HCEC 1CT (cell line): ENCODE measurements at places on chromosomes 12 and 14.

- DNase-seq: peak; percentile 53
Measured at GRCh38 chr12:48903982-48904411, 21.3 kb downstream of the FKBP11 start.

DNA sequence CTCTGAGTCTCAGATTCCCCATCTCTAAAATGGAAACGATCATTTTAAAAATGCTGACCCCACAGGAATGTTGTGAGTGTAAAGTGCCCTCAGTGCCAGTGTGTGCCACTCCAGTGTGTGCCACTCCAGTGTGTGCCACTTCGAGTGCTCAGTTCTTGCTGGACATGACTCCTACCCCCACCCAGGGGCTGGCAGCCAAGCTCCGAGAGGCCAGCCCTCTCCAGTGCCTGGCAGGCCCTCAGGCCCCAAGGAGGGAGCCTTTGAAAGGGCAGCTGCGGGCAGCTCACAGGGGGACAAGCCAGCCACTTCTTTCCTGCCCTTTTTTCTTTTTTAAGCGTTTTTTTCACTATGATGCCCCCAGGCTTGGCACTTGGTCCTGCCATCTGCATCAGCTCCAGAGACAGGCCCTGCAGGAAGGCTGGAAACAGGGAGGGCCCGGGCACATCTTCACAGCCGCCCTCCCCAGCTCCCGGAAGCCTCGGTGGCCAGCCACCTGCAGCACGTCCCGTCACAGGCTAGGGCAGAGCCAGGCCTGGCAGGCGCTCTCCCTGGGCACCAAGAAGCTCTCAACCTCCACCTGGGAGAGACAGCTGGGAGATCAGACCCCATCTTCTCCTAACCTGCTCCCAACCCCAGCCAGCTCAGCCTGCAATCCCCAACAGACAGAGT, 29.8 kb downstream of the NCOR2 start:
- no peak for DNase-seq

DNA sequence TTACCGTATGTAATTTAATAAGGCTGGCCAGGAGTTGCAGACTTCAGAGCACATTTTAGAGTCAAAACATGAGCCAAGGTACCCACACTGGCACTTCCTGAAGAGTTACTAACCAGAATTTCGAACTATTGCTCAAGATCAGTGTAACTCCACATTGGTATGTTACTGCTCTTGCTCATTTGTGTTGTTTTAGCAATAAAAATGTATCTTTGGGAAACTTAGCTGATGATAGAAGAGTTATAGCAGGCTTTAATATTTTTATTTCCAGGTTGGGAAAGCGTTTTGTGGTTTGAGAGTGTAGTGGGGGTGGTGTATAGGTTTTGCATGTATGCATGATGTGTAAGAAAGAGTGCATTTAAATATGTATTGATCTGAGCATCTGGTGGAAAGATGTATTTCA, 96.6 kb downstream of the SCN8A start:
- DNase-seq: peak; percentile 76

DNA sequence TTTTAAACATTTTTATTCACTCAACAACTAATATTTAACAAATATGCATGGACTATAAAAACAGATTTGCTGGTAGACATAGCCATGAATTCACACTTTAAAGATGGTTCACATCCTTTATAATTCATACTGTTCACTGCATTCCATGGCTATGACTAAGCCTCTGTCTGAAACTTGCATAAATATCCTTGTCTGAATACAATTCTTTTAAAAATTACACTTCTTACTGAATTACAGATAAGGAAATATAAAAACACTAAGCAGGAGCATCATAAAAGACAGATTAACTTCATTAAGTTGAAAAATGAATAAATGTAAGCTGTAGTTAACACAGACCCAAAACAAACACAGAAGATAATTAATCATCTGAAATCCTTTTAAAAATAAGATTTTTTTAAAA, 53.8 kb downstream of the GXYLT1 start:
- DNase-seq: peak; percentile 68

GRCh38 chr12:114265036-114265435, 140.9 kb downstream of the TBX5 start:
- no peak for DNase-seq

DNA sequence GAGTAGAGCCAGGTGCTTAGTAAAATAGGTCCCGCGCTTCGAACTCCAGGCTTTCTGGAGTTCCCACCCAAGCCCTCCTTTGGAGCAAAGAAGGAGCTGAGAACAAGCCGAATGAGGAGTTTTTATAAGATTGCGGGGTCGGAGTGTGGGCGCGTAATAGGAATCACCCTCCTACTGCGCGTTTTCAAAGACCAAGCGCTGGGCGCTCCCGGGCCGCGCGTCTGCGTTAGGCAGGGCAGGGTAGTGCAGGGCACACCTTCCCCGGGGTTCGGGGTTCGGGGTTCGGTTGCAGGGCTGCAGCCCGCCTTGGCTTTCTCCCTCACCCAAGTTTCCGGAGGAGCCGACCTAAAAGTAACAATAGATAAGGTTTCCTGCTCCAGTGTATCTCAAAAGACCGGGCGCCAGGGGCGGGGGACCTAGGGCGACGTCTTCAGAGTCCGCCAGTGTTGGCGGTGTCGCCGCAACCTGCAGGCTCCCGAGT, 3.6 kb downstream of the SSTR1 start:
- peak; percentile 44 for DNase-seq

DNA sequence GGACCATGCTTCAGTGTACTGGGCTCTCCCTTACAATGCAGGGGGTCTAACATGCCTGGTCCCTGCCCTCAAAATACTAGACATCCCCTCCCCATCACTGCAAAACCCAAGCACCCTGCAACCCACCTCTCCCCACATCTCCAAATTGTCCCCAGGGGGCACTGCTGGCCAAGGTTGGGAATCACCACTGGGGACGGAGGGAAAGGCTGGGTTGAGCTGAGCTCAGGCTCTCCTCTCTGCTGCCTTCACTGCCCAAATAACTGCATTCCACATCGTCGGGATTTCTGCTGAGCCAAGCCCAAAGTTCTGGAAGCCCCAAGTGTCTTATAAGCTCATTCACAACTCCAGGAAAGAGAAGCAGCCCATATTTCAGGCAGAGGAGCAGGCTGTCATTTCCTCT, 69.6 kb downstream of the NT5DC3 start:
- DNase-seq: peak; percentile 38

GRCh38 chr12:85644508-85644907, 191.7 kb downstream of the RASSF9 start:
- no peak for DNase-seq

DNA sequence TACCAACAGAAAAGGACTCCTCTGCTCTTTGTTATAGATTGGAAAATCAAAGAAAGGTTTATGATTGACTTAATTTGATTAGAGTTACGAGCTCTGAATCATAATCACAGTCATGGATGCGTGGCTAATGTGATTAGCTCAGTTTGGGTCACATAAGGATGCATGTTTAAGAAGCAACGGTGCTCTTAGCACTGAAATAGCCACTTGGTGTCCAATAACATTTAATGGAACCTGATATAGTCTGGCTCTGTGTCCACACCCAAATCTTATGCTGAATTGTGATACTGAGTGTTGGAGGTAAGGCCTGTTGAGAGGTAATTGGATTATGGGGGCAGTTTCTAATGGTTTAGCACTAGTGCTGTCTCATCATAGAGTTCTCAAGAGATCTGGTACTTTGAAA, 501.6 kb downstream of the SLC6A15 start:
- no peak for DNase-seq

DNA sequence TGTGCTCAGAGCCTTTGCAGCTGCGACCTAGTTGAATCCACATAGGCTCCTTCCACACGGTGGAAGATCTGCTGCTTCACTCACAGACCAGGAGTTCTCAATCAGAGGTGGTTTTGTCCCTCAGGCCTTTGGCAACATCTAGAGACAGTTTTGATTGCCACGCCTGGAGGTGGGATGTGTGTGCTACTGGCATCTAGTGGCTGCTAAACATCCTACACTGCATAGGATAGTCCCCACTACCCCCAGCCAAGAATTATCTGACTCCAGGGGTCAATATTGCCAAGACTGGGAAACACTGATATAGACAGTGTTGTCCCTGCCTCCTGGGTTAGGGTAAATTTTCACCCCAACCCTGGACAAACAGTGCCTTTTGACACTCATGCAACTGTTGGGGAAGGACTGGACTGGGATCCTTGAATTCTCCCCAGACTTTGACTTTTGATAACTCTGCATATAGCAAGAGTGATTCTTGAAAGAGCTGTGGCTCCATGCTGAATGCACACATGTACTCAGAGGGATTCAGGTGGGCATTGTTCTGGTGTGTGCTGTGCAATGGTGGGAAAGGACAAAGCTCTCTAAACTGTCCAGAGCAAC, 39.8 kb downstream of the BAZ2A start:
- DNase-seq: peak; percentile 17

DNA sequence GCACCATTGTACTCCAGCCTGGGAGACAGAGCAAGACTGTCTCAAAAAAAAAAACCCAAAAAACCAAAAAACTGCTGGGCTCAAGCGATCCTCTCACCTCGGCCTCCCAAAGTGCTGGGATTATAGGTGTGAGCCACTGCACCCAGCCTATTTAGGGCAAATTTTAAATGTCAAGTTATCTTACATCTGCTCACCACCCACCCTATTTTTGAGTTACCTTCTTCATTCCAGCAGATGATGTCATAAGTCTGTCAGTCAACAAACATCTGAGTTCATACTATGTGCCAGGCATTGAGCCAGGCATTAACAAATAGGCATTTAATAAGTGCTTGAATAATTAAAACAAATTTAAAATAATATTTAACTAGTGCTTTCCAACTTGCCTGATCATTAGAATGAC, 21.5 kb downstream of the BATF start:
- DNase-seq: no peak

GRCh38 chr12:52918784-52919183, 13.9 kb upstream of the KRT8 start:
- no peak for DNase-seq

- DNase-seq: no peak
Measured at GRCh38 chr12:41344776-41345470, 156.8 kb downstream of the PDZRN4 start.

- no peak for DNase-seq
Measured at GRCh38 chr14:84864548-84865271, 665.2 kb upstream of the FLRT2 start.

- no peak for DNase-seq
Measured at GRCh38 chr12:105681341-105681740, 350.9 kb downstream of the C12orf75 start.

DNA sequence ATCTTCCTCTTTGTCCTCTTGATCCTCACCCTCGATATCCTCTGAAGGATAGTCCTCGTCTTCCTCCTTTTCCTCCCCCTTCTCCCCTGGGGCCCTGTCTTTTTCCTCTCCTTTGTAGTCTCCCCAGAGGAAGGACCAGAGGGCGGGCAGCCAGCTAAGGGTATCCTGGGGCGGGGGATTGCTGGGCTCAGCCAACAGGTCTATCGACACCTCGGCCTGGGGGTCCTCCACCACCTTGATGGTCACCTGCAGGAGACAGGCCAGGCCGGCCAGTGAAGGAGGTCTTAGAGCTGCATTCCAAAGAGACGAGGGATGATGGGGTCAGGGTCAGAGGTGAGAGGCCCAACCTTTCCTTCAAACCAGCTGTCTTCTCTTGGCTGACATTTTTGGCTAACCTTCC, 16.2 kb downstream of the ISM2 start:
- DNase-seq: no peak

DNA sequence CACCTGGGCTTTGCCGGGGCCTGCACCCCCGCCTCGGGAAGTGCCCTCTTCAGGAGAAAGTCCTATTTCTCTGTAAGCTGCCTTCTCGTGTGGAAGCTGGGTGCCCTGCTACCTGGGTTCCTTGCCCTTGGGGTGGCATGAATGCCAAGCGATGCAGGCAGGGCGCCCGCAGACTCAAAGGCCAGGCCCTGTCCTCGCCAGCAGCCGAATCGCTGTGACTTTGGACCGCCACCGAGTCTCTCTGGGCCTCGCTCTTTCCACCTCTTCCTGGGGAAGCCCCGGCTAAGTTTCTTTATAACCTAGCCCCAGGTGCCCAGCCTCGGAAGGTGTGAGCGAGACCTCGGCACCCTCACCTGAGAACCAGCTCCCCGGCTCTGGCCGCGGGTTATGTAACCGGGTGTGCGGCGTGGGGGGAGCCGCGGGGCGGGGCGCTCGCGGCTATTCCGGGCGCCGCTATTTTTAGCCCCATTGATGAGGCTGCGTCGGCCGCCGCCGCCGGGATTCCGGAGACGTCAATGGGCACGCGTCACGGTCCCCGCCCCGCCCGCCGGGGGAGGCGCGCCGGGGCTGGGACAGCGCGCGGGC, 14.6 kb upstream of the NR4A1 start:
- peak; percentile 78 for DNase-seq

- no peak for DNase-seq
Measured at GRCh38 chr14:21575661-21576060, 4.2 kb downstream of the OR10G3 start.

DNA sequence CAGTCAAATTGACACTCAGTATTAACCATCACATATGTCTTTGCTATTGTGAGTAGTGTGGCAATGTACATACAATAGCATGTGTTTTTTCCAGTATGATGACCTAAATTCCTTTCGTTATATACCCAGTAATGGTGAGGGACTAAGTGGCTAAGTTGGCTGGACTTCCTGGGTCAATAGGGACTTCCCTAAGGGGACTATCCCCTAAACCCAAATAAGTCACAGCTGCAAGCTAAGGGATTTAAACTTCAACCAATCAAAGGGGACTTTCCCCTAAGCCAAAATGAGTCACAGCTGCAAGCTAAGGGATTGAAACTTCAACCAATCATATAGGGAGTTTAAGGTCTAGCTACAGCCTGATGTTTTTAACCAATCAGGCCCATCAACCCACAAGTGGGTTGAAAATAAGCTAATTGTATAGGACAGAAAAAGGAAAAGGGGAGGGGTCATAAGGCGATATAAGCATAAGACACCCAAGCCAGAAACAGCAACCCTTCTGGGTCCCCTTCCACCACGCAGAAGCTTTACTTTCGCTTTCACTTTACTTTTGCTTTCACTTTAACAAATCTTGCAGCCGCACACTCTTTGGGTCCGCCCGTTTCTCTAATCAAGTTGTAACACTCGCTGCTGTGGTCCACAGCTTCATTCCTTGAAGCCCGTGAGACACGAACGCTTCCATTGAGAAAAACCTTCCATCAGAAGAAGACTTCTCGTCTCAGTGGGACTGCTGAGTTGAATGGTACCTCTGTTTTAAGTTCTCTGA, 404.4 kb downstream of the FLRT2 start:
- no peak for DNase-seq

GRCh38 chr12:73452672-73453469, 1084.8 kb upstream of the ATXN7L3B start:
- DNase-seq: no peak

DNA sequence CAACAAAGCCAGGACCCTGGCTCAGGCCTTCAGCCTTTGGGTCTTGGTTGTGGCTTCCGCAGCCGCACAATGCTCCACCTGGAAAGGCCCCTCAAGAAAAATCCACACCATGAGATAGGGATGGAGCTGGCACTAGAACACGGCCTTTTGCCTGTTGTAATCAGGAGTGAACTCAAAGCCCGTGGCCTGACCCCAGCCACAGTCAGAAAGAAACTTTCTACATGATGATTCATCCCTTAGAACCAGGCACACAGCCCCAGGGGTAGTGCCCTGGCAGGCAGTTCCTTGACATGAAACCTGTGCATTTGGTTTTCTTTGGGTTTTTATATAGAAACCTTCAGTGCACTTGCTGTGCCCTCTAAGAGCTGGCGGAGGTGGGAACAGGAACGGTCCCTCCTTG, 5.1 kb downstream of the CLMN start:
- no peak for DNase-seq
